Esophagus muscularis mucosa (tissue), 4 donors: ENCODE measurements at places on chromosomes 11 and 22. TPM values are rescaled to one million over a fixed set of nuclear protein-coding genes. Genes with fewer than 3 reads are reported as not detected.

DNA sequence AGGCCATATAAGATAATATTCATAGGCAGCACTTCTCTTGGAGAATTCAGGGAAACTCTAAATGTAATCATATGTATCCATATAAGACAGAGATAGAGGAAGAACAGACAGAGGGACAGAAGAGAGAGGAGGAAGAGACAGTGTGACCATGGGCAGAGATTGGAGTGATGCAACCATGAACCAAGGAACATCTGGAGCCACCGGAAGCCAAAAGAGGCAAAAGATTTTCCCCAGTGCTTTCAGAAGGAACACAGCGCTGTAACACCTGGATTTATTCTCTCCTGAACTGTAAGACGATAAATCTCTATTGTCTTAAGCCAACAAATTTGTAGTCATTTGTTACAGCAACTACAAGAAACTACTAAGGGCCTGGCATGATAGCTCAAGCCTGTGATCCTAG is 57.7 kb downstream of the GAB2 start:
- no peak for DNase-seq

- no peak for DNase-seq
Observed at GRCh38 chr11:47395223-47396048, 13.0 kb upstream of the SLC39A13 start.

GRCh38 chr22:35376728-35377472 is 4.0 kb upstream of the HMOX1 start:
- peak; percentile 99 for DNase-seq

GRCh38 chr22:38871360-38872171 is 450 bp downstream of the CBX6 start:
- no peak for DNase-seq

- DNase-seq, result no peak
Observed at GRCh38 chr11:65315866-65316226, 1.2 kb downstream of the CDC42EP2 start.

GRCh38 chr11:50174189-50174588 is 141.5 kb downstream of the OR4C45 start:
- DNase-seq, result no peak

PATE2 gene
- not detected for total RNA-seq

CDON gene
- total RNA-seq, result 16.6 TPM

DNA sequence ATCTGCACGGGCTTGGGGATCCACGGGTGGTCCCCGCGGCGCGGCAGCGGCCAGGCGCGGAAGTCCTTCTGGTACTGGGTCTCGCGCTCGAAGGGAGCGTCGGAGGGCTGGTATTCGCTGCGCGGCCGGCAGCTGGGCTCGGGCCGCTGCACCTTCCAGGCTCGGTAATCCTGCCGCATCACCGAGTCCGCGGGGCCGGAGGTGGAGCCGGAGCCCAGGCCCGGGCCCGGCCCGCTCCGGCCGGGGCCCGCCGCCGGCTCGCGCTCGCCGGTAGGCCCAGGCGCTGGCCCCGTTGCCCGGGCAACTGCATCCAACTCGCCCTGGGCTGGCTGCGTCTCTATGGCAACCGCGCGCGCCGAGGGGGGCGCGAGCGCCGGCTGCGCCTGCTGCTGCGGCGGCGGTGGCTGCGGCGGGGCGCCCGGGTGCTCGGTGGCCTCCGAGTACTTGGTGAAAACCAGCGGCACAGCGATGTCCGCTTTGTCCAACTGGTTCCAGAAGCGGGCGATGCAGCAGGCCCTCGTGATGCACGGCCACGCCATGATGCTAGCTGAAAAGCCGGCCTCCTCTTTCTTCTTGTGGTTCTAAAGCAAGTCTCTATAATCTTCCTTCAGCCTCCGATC is 897 bp downstream of the MAP6 start:
- no peak for DNase-seq

DNA sequence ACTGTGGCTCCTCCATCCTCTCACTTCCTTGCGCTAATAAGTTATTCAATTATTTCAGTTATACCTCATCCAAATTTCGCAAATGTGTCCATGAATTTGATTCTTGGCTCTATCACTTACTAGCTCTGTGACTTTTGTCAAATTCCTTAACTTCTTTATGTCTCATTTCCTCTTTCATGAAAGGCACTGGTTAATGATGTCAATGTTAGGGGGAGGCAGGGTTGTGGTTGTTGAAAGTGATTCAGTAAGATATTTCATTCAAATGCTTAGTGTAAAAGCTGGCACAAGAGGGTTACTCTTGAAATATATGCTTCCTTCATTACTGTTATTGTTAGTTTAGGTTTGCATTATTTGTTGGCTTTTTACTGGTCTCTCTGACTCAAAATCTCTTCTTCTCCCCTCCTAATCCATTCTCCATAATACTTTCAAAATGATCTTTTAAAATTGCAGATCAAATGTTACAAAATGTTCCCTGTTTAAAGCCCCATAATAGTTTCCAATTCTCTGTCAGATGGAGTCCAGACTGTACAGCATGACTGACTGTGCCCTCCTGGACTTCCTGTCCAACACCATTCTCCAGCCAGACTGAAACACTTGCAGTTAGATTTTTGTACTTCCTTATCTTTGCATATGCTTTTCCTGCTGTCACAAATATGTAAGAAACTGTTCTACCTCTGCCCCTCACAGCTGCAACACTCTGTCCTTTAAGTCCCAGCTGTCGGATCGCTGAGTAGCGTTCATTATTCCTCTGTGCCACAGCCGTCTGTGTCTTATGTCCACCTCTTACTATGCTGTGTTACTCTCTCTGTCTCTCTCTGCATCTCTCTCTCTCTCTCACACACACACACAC is 510.6 kb upstream of the RAG2 start:
- no peak for DNase-seq

EFCAB6 gene
- 3.4 TPM for total RNA-seq

DNA sequence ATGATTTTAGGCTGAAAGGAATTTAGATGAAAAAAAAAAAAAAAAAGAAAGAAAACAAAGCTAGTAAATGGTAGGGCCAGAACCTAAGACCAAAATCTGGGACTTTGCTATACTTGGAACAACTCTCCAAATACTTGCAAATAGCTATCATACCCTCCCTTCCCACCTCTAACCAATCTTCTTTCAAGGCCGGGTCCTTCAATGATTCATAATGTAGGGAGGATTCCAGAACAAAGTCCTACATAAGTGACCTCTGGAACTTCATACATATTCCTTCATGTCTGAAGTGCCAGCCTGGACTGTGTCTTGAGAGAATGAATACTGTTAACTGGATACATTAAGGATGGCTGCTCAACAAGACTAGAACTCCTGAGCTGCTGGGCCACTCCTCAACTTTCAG is 9.9 kb downstream of the STK33 start:
- no peak for DNase-seq

KCNJ11 gene
- total RNA-seq, result not detected

DNA sequence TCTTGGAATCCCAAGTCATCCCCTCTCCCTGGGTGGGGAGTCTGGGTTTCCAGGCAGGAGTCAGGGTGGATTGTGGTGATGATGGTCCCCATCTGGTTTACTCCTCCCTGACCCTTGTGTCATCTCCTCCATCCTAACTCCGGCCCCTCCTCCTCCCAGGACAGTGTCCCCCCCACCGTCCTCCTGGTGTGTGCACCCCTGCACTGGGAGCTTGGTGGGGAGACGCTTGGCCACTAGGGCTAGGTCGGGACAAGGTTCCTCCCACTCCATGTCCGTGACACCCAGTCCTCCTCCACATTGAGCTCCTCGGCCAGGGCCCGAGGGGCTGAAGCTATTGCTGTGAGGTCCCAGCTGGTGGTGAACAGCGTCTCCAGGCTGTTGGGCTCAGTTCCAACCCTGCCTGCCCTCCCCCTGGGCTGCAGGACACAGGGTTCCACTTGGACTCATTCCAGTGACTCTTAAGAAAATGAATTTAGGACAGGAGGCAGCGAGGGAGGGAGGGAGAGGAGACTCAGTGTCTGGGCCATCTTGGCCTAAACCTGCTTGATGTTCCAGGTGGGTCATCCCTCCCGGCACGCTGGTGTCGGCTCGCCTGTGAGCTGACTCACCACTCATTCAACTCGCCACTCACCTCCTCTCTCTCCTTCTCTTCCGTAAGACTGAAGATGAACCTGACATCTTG is 433.2 kb downstream of the TBC1D22A start:
- no peak for DNase-seq

PTPRCAP gene
- total RNA-seq, result 4.6 TPM

PKNOX2 gene
- total RNA-seq, result 2.9 TPM

SYT8 gene
- total RNA-seq, result not detected

- peak; percentile 14 for DNase-seq
Observed at GRCh38 chr11:21116009-21116408, 446.6 kb downstream of the NELL1 start.

DNA sequence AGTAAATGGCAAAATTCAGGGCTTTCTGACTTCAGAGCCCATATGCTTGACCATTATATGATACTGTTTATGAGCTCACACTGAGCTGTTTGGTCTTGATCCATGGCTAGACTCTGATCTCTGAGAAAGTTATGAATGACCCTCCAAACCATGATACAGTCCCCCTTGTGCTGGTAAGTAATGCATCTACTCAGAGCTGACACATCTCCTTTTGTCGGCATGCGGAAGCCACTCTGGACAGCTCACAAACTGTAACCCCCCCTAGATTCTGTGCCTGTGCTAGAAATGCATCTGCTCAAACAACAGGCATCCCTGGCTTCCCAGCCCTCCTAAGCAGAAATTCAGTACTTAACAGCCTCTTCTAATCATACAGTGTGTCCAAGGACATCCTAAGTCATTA is 150.8 kb upstream of the RAG2 start:
- no peak for DNase-seq

DNA sequence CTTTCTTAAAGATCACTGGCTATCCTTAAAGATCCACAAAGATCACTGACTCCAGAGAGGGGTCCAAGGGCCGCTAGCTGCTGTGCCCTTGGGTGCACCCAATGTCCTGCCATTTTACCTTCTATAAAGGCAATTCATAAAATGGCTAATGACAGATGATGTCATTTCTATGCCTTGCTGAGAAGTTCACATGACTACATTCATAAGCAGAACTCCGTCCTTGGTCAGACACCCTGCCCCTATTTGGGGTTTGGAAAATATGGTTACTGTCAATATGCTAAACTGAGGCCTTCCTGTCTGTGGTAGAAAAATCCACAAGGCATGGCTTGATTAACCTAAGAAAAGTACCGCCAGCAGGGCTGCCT is 60.9 kb upstream of the BMAL1 start:
- no peak for DNase-seq

DNA sequence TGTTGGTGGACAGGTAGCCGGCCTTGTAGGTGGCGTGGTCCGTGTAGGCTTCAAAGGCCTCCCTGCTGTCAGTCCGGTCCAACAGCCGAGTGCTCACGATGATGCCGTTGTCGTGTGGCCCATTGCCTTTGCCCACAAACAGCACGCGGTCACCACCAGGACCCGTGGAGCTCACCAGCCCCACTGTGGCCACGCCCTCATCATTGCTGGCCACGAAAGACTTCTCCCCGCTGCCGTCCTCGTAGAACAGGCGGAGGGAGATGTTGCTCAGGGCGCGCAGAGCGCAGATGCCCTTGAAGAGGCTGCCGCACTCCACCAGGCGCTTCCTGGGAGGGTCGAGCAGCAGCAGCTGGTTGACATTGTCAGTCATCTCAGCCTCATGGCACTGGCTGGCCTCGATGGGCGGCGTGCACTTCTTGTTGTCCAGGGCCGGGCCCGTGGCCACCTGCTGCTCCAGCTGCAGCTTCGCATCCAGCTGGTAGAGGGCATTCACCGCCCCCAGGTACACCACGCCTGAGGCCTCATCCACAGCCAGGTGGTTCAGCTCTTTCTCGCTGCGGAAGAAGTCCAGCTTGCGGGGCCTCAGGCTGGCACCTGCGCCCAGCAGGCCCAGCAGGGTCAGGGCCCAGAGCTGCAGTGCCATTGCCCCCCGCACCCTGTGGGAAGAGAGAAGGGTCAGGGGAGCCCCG is 17.4 kb downstream of the PLXNB2 start:
- no peak for DNase-seq

APOC3 gene
- total RNA-seq, result not detected

DNA sequence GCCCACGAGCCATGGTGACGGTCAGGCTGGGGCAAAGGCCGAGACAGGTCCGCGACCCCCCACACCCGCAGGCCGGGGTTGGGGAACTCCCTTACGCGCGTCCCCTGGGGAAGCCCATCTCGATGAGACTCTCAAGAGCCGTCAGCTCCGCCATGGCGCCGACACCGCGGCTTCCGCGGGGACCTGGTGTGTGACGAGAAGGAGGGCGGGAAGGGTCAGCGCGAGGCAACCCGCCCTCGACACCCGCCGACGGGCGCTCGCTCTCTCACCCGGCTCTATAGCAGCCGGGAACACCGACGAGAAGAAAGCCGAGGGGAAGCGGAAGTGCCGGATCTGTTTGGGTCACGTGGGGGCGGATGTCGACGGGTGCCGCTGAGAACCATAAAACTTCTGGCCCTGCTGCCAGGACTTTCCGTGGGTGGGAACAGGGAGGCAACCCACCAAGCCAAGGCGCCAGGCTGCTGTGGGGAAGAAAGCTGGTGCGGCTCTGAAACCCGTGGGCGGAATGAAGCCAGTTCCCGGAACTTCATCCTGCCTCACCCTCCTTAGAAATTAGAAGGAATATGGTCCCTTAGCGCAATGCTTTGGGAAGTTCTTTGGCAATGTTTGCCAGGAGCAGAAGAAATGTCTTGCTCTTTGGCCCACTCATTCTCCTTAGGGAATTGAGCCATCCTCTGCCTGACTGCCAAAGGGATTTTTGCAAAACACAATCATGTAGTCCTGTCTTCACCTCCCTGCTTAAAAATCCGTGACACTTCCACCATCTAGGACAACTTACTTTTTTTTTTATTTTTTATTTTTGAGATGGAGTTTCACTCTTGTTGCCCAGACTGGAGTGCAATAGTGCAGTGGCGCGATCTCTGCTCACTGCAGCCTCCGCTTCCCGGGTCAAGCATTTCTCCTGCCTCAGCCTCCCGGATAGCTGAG is at the start of gene UBXN1:
Gene UBXN1, minus strand, starts transcription at position 304 of the 927 bp plus-strand sequence. Its CDS starts 150 bp downstream, at position 154.
- peak; percentile 98 for DNase-seq

DNA sequence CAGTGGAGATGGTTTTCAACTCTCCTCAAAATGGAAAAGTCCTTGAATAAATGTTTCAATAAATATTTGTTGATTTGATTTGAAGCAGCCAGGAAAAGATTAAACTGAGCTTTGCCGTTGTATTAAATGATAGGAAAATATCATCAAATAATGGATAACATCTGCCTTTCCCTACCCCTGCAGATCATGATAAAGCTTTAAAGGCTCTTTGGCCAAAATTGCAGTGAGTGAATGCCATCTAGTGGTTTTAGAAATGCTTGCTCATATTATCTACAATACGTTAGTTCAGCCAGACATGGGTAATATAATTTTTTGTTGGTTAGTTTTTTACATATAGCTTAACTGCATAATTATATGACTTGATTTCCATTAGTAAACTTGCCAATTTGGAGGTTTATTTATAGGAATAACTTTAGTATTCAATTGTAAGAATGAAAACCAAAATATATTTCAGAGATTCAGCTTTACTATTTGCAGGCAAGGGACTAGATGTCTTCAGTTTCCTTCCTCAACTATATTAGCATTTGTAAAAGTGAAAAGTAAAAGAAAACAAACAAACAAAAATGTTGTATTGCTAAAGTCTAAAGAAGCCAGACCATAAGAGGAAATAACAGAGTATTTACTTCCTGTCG is 159.2 kb downstream of the MSANTD4 start:
- no peak for DNase-seq

GRCh38 chr11:1209371-1210057 is 13.4 kb upstream of the MUC5B start:
- DNase-seq, result no peak

- no peak for DNase-seq
Observed at GRCh38 chr11:11450744-11451362, 97.8 kb upstream of the CSNK2A3 start.

GRCh38 chr11:62013537-62014476 is 46.4 kb upstream of the FTH1 start:
- DNase-seq, result no peak

GRCh38 chr11:134049303-134049702 is 19.6 kb upstream of the JAM3 start:
- DNase-seq, result no peak

APLNR gene
- 1.7 TPM for total RNA-seq

- DNase-seq, result no peak
Observed at GRCh38 chr11:60165951-60166350, 16.9 kb downstream of the MS4A6A start.
